IMR-90 (cell line): ENCODE measurements at places on chromosomes 1 and 21.

- peak; percentile 77 for DNase-seq
- no peak overlapping the region for H3K27ac ChIP-seq
- H3K4me3 ChIP-seq, result no peak overlapping the region
- H3K27me3 ChIP-seq, result no peaks in the 10 kb centered on the region
These were observed 5.1 kb upstream of the CTSK start for GRCh38 chr1:150813028-150813707.

DNA sequence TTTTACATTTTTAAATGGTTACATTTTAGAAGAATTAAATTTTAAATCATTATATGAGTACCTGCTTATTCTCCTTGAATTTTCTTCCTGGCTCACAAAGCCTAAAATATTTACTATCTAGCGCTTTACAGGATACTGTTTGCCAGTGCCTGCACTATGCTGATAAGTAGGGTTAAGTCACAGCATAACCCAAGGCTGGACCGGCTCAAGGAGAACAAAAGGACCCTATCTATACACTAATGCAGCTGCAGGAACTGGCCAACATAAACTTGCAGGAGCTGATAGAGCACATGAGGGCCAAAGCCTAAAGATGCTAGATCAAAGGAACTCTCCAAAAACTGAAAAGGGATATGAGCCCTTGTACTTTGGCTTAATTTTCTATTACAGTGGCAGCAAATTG is 1086.9 kb upstream of the TMPRSS15 start:
- H3K36me3 ChIP-seq, result no peaks in the 10 kb centered on the region
- H3K4me1 ChIP-seq, result no peaks in the 10 kb centered on the region
- no peak overlapping the region for H3K27ac ChIP-seq
- DNase-seq, result no peak
- no peak overlapping the region for H3K4me3 ChIP-seq

DNA sequence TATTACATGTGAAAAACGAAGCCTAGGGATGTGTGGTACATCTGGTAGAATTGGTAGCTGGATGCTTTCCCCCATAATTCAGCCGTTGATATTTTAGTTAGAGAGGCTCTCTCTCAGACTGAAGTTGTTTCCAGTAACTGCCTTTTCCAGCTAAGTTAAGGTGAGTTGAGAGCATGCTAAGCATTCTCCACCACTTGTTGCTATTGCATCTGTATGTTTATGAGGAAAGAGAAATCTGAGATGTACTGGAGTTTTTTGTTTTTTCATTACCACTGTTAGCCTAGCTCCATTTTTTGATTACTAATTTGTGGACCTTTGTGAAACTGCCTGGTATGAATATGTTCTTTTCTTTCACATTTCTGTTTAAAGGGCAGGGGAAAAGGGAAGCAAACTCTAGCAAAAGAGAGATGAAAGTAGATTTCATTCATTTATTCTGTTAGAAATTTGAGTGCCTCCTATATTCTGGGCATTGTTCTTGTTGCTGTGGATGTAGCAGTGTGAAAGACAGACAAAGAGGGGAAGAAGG is 189.9 kb upstream of the CACYBP start:
- no peaks in the 10 kb centered on the region; the same call in 1 of the 2 replicates for H3K4me1 ChIP-seq
- DNase-seq, result no peak
- H3K4me3 ChIP-seq, result no peak overlapping the region
- no peaks in the 10 kb centered on the region for H3K36me3 ChIP-seq
- no peak overlapping the region for H3K27ac ChIP-seq
- H3K27me3 ChIP-seq, result no peaks in the 10 kb centered on the region

DNA sequence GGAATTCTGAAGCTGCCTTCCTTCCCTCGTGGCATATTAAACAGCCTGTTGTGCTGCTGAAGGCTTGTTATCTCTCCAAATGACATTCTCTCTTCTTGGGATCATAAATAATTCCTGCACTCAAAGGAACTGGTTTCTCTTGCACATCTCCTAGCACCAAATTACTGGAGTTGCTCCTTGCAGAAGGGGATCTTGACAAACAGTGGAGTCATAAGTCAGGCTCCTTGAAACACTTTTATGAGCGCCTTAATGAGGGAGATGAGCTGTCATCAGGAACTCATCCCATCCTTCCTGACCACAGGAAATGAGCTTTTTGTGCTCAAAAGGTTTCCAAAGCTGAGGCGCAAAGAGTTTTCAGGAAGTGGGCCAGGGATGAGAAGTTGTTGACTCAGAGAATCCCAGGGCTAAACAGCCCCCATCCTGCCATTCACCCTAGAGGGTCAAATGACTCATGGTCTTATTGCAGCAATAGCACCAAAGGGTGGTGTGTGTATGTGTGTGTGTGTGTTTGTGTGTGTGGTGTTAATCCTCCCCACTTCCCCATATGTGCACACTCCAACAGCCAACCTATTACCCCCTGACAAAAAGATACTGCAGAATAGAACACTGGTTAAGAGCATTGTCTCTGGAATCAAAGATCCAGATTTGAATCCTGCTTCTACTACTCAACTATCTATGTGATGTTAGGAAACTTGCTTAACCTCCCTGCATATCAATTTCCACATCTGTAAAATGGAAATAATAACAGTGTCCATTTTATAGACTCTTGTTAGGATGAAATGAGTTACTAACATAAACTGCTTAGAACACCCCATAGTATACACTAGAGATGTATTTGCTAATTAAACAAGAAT is 2.8 kb upstream of the PHC2 start:
- no peak overlapping the region for H3K4me3 ChIP-seq
- H3K27me3 ChIP-seq, result no peaks in the 10 kb centered on the region
- peak overlapping the region; percentile 20 for H3K27ac ChIP-seq
- peaks cover 13% of the 10 kb centered on the region for H3K4me1 ChIP-seq
- peak; percentile 99 for DNase-seq

DNA sequence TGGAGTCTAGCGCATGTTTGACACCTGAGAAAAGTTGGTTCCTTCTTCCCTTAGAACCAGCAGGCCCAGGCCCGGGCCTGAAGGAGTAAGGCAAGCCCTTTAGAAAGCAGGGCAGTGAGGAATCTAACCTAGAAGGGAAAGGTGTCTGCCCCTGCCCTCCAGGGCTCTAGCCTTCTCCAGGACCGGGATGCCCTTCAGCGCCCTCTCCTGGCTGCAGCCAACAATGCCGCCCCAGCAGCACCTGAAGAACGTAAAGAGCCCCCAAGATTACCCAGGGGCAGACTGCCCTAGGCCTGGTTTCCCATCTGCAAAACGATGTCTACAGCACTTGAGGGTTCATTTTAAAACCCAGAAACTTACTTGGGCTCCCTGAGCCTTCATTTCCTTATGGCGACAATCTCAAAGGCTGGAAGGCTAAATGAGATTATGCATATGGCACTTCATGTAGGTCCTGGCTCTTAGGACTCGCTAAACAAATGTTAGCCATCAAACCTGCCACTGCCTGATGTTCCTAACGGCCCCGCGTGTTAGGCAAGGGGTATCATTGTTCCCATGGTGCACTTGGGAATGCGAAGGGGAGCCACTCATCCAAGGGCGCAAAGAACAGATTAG is 106.7 kb upstream of the KLHDC7A start:
- no peaks in the 10 kb centered on the region for H3K4me1 ChIP-seq
- DNase-seq, result no peak
- no peaks in the 10 kb centered on the region for H3K27me3 ChIP-seq
- no peak overlapping the region for H3K27ac ChIP-seq

GRCh38 chr1:244056577-244056976 is 5.5 kb downstream of the ZBTB18 start:
- no peak for DNase-seq
- no peak overlapping the region for H3K27ac ChIP-seq
- H3K36me3 ChIP-seq, result peaks cover 19% of the 10 kb centered on the region

DNA sequence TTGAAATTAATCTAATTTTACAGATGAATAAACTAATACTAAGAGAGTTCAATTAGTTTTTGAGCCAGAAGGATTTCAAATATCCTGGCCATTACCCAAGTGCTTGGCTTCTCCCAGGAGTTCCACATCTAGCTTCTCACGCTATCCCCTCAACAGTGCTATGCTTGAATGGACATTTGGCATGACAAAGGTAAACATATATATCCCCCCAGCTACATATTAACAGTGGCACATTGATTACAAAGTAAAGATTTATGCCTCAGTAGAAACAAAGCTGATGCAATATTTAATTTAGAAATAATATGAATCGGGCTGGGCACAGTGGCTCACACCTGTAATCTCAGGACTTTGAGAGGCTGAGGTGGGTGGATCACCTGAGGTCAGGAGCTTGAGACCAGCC is 434.6 kb upstream of the PRMT6 start:
- no peaks in the 10 kb centered on the region for H3K36me3 ChIP-seq
- DNase-seq, result no peak
- H3K27me3 ChIP-seq, result no peaks in the 10 kb centered on the region
- no peaks in the 10 kb centered on the region for H3K4me1 ChIP-seq
- H3K4me3 ChIP-seq, result no peak overlapping the region
